ENCODE measurements at places on chromosomes 4 and X.

DNA sequence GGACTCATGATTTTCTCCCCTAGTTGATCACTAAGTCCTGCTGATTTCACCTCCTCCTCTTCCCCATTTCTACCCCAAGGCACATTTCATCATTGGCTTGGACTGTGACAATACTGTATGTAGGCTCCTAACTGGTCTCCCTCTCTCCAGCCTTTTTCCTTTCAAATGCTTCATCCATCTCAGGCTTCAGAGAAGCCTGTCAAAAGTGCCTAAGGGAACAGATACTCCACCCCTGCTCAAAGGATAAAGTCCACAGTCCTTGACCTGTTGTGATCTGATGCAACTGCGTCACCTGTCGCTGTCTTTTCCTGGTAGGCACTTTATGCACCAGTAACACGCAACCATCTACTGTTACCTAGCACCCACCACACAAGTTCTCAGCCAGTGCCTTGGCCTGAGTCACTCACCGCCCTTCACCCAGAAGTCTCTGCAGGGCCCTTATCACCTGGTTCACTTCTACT, 12.8 kb downstream of the SCARB2 start:
- DNase-seq, result peak; percentile 85

- no peak for DNase-seq
Measured at GRCh38 chrX:108044554-108045256, at the start of gene VSIG1. VSIG1 (plus strand) TSS chrX:108045065; CDS start chrX:108045131, 66 bp downstream.

- no peak for DNase-seq
Measured at GRCh38 chr4:152099555-152099954, 338.7 kb upstream of the GATB start.

- DNase-seq, result no peak
Measured at GRCh38 chr4:153234885-153235284, 30.6 kb downstream of the TRIM2 start.

DNA sequence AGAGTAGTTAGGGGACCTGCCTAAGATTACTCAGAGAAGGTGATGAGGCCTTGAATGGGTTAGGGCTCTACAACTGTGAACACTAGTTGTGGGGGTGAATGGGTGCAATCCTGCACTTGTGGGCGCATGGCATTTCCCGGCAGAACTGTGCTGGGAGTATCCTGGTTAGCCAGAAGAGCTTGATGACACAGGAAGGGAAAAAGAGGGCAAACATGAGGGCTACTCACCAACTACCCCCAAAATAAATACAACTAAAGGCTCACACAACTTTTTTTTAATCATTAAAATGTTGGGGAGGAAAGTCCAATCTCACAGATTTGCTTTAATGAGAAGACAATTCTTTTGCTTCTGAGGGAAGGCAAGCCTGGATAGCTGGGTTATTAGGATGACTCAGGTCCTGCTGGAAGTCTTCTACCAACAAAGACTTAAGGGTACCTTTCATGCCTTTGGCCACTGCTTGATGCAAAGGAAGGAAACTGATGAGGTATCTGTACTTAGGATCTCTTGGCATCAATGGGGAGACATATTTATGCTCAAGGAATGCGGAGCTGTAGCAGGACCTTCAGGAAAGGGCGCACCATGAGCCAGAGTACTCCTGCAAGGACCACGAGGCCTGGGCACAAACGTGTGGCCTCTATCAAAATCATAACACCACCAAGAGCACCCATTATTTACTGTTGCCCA, 2.6 kb downstream of the PHKA2 start:
- DNase-seq, result no peak

- no peak for DNase-seq
Measured at GRCh38 chrX:105265093-105265492, 44.6 kb upstream of the TEX13A start.

DNA sequence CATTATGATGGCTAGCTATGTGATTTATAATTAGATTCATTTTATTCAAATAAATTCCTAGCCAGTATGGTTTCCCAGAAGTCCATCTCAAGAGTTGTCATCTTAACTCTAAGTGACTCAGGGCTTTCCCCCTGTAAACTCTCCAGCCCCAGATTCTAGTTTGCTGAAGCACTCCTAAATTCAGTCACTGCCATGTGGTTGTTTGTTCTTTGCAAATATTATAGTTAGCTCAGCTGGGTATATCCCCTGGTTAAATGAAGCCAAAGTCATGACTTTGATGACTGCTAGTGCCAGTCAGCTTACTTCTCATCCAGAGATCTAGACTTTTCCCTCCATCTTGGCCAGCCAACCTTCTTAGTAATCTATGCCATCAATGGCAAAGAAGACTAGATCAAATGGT, 126.0 kb downstream of the GRIA3 start:
- DNase-seq, result no peak

GRCh38 chr4:151532001-151532708, 123.2 kb downstream of the FHIP1A start:
- DNase-seq, result no peak

DNA sequence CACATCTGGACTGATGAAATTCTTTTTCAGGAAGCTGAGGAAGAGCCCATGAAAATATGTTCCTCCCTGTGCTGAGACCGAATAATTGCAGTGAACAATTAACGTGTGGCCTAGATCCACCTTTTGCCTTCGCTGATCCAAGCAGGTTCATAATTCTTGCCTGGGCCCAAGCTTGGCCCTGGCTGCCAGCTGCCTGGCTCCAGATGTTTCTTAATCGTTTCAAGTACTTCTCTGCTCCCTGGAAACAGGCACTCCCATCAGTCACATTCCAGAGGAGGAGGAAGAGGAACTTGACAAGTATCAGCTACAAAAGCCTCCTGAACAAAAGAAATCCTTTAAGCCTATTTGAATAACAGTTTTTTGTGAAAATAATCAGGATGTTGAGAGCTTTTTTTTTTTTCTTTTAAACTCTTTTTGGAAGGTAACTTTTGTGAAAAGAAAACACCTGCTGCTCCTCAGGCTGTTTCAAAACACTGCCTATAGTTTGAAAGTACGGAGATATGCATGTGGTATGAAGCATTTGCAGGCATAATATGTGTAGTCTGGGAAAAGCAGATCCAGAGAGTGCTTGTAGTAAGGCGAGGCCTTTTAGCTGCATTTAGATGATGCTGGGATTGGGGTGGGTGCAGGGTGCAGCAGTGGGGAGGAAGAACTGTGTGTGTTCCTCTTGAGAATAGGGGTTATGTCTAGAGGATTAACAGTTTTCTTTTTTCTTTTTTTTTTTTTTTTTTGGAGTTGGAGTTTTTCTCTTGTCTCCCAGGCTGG, 154.4 kb downstream of the PTTG2 start:
- DNase-seq, result no peak

GRCh38 chr4:3807822-3808496, 41.8 kb downstream of the ADRA2C start:
- no peak for DNase-seq

GRCh38 chr4:108126806-108127205, 41.9 kb downstream of the LEF1 start:
- DNase-seq, result no peak

DNA sequence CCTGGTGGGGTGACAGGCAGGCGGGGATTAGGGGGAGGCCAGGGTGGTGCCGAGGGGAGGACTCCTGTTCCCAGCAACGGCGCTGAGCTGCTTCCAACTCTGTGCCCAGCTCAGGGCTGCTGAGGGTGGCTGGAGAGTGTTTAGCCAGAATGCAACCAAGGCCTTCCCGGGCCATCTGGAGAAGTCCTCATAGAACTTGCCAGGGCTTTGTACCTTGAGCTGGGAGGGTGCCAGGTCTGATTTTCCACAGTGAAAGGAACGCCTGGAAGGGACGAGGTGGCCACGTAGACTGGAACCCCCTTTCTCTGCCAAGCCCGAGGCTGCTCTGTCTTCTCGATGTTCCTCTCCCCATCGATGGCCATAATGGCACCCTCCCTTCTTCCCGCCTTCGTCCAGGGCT, 57.0 kb upstream of the GPR78 start:
- DNase-seq, result no peak

- no peak for DNase-seq
Measured at GRCh38 chr4:11598591-11598990, 169.9 kb upstream of the HS3ST1 start.

GRCh38 chr4:152972821-152973628, 36.9 kb downstream of the FHDC1 start:
- peak; percentile 58 for DNase-seq

DNA sequence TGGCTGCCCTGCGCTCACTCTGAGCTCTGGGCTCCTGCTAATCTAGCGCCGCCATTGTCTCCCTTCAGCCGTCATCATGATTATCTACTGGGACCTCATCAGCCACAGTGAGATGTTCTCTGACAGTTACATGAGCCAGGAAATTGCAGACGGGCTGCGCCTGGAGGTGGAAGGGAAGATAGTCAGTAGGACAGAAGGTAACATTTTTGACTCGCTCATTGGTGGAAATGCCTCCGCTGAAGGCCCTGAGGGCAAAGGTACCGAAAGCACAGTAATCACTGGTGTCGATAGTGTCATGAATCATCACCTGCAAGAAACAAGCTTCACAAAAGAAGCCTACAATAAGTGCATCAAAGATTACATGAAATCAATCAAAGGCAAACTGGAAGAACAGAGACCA, 21.8 kb upstream of the PIN4 start:
- no peak for DNase-seq

DNA sequence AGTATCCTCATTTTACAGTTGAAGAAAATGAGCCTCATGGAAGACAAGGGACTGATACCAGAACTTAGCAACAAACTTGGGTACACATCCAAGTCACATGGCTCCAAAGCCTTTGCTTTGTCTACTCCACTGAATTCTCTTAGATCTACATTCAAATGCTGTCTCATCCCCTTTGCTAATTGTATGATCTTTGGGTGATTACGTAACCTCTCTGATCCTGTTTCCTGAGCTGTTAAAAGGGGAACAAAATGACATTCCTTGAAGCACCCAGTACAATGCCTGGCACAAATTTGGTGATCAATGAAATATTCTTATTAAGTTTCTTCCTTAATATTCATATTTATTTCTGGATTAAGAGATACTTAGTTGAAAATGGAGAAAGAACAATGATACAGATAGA, 5.9 kb upstream of the HPGD start:
- DNase-seq, result no peak

DNA sequence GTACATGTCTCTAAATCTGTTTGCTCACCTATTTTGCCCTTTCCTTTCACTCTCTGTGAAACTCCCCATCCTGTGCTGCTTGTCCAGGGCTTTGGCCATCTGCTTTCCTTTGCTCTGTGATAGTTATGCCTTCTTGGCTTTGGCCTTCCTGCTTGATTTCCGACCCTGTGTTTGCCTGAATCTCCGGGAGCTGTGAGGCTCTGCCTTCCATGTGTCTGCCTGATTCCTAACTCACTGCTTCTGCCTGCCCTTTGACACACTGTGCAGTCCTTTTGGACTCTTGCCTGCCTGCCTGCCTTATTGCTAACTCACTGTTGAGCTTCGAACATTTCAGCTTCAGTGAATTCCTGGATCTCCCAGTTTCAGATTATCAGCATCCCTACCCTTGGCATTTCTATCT, 143.1 kb downstream of the C4orf33 start:
- DNase-seq, result peak; percentile 40

GRCh38 chrX:113919387-113919786, 664.5 kb upstream of the HTR2C start:
- DNase-seq, result no peak

DNA sequence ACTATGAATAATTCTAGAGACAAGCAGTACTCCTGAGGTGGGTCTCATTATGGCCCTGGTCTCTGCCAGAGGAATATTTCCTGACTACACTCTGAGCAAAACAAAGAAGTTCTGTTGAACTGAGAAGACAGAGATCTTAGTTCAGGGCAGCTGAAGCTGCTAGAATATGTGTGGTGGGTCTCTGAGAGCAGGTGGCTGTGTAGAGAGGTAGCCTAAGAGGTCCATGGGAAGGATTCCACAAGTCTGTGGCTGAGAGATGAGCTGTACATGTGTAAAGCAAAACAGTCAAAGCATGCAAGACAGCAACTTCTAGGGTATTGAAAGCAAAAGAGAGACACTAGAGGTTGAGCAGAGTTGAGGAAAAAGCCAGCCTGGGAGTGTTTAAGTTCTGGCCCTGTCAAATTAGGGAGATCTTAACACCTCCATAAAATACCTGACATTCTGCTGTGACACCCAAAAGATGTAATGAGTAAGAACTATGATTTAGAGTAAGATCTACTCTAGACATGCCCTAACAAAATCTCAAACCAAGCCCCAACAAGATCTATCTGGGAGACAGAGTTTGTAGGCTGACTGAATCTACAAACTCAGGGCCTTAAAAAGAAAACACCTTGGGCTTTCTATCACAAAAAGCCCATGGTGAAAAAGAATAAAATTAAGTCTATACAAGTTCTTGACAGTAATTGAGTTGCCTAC, 274.4 kb downstream of the BANK1 start:
- no peak for DNase-seq

- DNase-seq, result no peak
Measured at GRCh38 chr4:88998001-88998400, 59.0 kb downstream of the FAM13A start.

DNA sequence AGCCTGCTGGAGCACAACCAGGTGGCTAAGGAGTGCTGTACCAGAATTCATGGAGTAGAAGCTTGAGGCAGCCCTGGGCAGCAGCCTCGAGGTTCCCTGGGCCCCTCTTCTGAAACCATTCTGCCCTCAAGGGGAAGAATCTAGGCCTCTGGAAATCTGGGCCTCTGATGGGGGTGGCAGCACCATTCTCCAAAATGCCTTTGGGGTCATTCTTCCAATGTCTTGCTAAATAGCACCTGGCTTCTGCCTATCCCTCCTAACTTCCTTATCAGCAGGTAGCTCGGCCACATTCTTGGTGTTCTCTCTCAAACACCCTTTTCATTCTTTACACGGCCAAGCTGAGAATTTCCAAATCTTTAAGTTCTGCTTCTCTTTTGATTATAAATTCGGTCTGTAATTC, 473.6 kb downstream of the BCOR start:
- DNase-seq, result no peak

DNA sequence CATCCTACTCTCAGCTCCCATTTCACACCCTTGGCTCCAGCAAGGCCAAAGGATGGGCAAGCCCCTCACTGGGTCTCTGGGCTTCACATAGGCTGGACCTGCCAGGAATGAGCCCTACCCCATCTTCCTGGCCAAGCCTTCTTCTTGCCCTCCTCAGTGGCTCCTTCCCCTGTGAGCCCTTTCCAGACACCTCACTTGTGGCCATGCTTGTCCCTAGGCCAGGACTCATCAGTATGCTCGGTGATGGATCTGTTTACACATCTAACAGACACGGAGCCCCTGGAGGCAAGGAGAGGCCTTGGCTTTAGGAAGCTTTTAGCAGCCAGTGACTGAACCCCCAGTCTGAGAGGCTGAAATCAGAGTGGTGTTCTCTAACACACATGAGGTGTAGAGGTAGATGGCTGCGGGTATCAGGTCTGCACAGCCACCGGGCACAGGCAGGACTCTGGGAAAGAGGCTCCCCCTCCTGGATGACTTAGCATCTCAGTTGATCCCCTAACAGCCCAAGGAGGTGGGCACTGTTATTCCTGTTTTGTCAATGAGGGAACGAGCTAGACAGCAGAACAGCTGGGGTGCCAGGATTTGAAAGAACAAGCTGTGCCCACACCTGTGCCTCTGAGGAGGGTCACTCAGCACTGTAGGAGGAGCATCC, 44.8 kb downstream of the PPP2R2C start:
- DNase-seq, result no peak

All from psoas muscle (tissue), 8 donors.